Stimulated activated CD4-positive, alpha-beta T cell treated with anti-CD3 and anti-CD28 coated beads, Interleukin-1b, Interleukin-23, amount 100 ng/mL, for 24 hours (primary cell): ENCODE measurements at places on chromosomes 11 and 22.

DNA sequence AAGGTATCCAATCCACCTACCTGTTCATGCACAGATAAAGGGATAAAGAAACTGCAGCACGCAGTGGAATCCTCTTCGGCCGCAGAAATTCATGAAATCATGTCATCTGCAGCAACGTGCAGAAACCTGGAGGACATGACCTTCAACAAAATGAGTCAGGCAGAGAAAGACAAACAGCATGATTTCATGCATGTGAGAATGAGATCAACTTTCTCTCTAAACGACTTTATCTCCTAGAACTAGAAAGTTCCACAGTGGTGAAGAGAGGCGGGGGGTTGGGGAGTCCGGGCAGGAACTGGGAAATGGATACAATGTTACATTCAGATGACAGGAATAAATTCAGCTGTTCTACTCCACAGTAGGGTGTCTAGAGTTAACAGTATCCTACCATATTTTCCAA, 9.9 kb downstream of the RGL4 start:
- DNase-seq, result no peak

DNA sequence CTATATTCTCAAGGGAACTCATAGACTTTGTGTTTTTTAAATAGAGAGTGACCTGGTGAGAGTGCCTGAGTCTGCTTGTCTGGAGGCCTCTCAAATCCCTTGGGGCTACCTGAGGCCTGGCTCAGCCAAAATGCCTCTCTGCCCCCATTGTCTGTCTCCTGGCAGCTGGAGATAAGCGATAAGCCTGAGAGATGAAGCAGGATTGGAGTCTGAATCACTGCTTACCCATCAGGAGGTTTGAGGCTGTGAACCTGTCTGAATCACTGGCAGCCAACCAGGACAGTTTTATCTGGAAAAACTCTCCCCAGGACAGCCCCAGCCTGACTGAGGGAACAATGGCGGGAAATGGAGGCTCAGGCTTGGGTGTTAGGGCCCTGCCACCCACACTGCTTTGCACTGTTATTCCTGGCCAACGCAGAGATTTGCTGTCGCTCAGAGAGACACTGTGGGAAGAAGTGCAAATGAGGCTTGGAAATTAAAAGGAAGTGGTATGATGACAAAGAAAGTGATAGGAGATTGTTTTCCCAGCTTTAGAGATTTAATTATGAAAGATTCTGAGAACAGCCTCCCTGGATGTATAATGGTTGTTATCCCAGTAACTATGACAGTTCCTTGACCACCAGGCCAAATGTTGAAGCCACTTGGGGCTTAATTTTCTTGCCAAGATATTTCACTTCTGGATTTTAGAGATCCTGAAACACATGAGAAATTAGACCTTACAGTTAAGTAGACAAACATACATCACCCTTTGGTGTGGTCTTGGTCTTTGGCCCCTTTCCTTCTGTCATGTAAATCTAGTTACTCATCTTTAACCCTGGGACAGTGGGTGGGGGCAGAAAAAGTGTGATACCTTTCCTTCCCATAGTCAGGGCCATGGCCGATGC, 102.1 kb downstream of the RASSF10 start:
- DNase-seq, result no peak

DNA sequence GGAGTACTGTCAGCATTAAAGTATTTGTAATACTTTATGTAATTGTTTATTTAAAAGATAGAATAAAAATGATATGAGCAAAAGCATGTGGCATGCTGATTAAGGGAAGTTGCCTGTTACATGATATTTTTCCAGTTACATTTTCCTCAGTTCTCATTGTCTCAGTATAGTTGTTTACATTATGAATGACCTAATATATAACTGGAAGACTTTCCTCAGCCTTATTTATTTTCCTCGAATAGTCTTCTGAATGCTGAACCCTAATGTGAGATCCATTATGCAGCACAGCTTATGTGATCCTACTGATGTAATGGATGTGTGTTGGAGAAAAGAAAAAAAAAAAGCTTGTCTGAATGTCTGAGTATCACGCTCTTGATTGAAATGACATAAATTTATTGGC, 95.5 kb downstream of the LUZP2 start:
- DNase-seq, result no peak

- DNase-seq, result no peak
Observed at GRCh38 chr11:112589155-112589554, 328.5 kb upstream of the PLET1 start.

GRCh38 chr11:121533601-121534000, 80.8 kb upstream of the SORL1-AS1 start:
- DNase-seq, result no peak

- no peak for DNase-seq
Observed at GRCh38 chr11:10568486-10568941, at the start of gene LYVE1. TSS of gene LYVE1 (minus strand) at chr11:10568665. CDS start at chr11:10568532, 133 bp downstream.

- DNase-seq, result no peak
Observed at GRCh38 chr11:1112351-1113191, 37.9 kb downstream of the MUC2 start.

GRCh38 chr22:48486134-48486532, 1341.5 kb downstream of the BRD1 start:
- DNase-seq, result no peak

DNA sequence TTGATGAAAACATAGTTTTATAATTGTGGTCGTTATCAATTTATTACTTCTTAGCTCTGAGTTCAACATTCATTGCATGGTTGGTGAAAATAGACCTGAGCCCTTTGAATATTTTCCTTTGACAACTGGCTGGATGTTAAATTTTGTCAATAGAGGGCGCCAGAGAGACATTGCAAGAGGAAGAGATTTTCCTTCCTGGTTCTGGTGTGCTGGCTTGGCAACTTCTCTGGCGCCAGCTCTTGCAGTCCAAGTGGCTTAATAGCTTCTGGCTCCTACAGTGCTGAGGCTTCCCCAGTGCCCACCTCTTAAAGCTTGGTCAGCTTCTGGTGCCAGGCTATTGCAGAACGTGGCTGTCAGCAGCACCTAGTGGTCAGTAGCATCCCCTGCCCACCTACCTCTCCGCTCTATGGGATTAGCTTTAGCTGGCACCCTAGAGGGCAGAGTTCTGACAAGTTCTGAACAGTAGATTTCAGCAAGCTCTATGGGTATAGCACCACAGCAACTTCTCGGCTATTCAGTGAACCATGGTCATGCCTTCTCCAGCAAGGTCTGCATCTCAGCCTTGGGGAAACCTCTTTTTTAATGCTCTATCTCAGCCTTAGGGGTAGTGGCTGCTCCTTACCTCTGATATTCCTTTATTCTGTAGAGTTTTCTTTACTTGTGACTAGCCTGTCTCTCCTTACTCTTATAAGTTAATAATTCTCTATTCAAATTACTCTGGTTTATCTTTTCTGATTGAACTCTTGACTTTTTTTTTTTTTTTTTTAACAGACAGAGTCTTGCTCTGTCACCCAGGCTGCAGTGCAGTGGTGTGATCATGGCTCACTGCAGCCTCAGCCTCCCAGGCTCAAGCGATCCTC, 59.4 kb downstream of the ACER3 start:
- peak; percentile 41 for DNase-seq

GRCh38 chr11:75380716-75381420, 18.4 kb upstream of the RPS3 start:
- DNase-seq, result no peak

DNA sequence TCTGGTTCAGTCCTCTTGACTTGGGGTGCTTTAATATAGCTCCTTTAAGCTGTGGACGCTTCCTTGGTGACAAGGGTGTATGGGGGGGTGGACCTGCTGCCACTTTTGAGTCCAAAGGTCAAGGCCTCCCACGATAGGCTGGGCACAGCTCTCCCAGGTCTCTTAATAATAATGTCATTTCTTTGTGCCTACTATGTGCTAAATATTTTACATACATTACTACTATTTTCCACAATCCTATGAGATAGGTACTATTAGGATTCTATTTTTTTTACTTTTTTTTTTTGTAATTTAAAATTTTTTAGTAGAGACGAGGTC, 304 bp upstream of the UCP3 start:
- DNase-seq, result no peak

- no peak for DNase-seq
Observed at GRCh38 chr11:19892876-19893275, 180.2 kb downstream of the NAV2 start.

- DNase-seq, result no peak
Observed at GRCh38 chr11:11845071-11845470, 3.3 kb downstream of the USP47 start.

GRCh38 chr11:91421641-91422040, 803.0 kb upstream of the FAT3 start:
- no peak for DNase-seq
